Endodermal cell (in vitro differentiated cells): ENCODE measurements at places on chromosomes 5 and 9.

DNA sequence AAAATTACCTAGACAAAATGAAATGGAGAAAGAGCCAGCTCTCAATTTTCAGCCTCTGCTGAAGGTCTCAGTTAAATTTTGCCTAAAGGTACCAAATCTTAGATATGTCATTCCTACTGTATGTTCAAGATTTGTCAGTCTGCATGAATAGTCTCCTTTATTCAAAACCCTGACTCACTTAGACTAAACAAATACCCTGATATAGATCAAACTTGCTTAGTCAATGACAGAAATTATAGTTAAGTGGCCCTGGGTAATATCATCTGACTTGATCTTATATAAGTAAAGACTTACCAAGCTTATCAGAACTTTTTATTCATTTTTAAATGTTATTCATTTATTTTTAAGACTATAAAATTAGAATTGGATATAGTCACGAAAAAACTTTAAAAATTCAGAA, 12.2 kb downstream of the MEGF9 start:
- no peak for DNase-seq

DNA sequence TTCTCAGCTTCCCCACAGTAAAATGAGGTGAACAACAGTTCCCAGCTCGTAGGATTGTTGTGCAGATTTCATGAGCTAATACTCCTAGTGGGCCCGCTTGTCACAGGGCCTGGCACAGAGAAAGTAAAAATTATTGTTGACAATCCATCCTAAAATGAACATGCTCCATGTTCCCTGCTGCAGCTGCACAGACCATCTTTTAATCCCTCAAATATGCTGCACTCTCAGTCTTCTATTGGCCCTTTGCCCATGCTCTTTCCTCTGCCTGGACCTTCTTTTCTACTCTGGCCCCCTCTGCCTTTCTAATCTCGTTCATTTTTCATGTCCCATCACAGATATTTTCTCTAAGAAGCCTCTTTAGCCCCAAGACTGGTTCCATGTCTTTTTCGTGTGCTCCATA, 117.7 kb upstream of the NR3C1 start:
- no peak for DNase-seq

- no peak for DNase-seq
These were observed 37.5 kb downstream of the ZCCHC7 start for GRCh38 chr9:37157726-37158377.

DNA sequence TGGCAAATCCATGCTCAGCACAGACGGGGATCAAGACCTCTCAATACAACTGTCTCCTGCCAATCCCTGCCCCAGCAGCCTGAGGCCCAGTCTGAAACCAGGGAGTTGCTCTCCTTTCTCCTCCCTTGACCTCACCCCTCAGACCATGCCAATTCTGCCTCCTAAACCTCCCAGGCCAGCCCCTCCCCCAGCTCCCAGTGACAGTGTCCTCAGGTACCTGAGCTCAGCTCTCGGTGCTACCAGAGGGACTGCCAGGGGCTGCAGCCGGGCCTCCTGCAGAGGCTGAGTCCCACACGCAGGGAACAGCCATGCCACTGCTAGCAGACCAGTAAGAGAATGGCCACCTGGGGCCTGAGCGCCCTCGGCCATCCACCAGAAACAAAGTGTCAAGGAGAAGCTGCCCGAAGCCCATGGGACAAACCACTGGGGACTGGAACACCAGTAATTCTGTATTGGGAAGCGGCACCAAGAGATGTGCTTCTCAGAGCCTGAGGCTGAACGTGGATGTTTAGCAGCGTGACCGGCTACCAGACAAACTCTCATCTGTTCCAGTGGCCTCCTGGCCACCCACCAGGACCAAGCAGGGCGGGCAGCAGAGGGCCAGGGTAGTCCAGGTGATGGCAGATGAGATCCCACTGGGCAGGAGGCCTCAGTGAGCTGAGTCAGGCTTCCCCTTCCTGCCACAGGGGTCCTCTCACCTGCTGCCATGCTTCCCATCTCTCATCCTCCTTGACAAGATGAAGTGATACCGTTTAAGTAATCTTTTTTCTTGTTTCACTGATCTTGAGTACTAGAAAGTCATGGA, 557 bp upstream of the IL3 start:
- peak; percentile 35 for DNase-seq

GRCh38 chr5:128082551-128083032, 974 bp upstream of the SLC12A2 start:
- DNase-seq = peak; percentile 46

GRCh38 chr9:123438321-123438720, 82.3 kb downstream of the CRB2 start:
- DNase-seq = peak; percentile 58

- peak; percentile 67 for DNase-seq
These were observed at the start of gene PHF19 for GRCh38 chr9:120876842-120877240. PHF19 (minus strand) TSS chr9:120877188; CDS start chr9:120874741, 2,447 bp downstream.

DNA sequence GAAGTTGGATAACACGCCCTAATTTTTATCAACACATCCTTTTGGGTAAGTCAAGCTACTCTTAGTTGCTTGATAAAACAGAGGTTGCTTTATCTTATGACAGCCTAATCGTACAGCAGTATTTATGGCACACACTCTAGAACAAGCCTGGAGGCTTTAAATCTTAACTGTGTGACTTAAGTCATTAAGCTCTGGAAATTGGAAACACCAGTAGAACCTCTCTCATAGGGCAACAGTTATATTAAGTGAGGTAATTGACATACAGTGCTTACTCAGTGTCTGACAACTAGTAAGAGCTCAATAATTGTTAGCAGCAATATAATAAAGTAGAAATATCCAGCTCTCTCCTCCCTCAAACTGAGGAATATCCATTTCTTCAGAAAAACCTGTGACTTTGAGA, 808.9 kb upstream of the WWC1 start:
- no peak for DNase-seq

DNA sequence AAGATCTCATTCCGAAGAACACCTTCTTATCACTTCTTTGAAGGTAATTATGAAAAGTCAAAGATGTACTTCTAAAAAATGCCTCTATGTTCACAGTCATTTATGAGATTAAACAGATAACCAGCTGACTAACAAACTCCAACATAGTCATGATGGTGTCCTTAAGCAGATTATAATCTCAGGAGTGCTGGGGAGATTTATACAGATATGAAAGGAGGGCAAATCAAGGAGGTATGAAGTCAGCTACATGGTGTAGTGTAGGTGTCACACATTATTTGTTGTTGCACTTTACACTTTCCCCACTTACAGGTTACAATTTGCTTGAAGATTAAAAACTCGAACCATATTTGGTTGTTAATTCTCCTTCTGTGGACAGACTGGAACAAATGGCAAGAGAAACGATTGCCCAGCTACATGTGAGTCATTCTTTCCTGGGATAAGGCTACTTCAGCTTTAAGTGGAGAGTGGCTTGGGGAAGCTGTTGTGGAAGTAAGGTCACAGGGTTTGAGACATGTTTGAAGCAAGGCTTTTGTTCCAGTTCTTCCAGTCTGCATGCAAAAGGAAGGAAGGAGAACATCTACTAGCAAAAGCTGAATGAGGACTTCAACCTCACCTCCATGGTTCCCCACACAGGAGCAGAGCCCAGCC, 320.1 kb downstream of the ADGRV1 start:
- no peak for DNase-seq

- no peak for DNase-seq
These were observed 237.9 kb downstream of the NSG2 start for GRCh38 chr5:174283211-174284005.

DNA sequence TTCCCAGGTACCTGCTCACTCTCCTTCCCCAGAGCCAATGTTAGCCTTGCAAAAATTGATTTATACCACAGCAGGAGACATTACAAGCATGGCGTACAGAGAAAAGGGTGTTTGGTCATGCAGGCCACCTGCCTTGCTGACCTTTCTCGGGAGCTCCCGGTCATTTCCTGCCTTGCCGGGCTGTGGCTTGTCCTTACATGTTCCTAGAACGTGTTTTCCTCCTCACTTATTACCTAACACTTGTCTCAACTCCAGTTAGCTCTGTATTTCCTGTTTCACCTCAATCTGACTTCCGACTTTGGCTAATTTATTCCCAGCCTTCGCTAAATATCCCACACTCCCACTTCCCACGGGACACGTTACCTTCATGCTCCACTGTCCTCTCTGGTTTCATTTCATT, 282.5 kb downstream of the ICE1 start:
- DNase-seq = no peak

DNA sequence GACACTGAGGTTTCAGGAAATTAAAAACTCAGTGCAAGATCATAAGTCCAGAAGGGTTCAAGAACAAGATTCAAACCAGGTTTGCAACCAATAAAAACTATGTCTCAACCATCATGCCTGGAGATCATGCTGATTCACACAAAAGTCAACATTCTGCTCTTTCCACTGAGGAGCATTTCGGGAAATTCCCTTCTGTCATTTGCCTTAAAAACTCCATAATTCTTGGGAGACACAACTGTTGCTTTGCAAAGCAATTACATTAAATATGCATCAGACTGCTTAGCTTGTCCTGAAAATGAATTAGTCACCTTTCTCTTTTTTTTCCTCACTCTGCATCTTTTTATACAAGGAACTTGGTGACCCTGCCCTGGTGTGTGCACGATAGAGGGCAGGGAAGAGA, 275.9 kb upstream of the ZNF462 start:
- no peak for DNase-seq

DNA sequence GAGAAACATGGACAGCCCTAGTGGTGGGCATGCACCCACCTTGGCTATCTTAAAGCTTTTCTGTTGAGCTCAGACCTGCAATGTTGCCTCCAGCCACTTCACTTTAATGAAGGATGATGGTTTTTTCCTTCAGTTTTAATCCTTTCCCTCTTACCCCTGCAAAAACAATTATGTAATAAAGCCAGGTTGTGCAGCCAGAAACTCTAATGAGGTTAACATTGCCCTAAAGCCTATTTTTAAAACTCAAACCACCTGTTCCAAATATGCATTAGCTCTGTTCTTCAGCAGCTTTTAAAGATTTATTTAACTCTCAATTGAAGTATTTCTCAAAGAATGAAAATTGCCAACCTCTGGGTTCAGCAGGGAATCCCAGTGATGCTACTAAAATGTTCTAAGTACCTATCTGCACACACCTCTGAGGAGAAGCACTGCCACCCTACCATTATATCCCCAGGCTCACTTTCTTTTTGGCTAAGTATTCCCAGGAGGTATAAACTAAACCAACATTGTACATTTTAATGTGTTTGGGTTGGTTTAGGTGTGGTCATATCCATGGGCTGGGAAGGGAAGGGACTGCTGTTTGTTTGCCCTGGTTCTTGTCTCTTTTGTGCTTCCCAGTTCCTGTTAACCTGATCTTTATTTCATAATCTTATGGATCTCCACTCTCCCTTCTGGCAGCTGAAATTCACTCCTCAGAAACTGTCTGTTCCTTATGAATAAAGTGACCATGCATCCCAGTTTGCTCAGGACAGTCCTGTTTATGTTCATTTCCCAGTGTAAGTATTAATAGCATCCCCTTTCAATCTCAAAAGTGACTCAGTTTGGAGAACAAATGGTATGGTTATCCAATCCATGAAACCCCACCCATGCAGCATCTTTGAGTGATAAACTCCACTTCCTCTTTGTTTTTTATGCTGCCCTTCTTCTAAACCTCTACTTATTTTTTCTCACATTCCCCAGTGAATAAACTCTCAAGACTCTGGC, 251.7 kb downstream of the RAB3C start:
- no peak for DNase-seq

- DNase-seq = peak; percentile 36
These were observed 406.1 kb upstream of the CHD1 start for GRCh38 chr5:99334936-99335335.

GRCh38 chr5:55934115-55934613, 60.6 kb downstream of the IL6ST start:
- DNase-seq = no peak

DNA sequence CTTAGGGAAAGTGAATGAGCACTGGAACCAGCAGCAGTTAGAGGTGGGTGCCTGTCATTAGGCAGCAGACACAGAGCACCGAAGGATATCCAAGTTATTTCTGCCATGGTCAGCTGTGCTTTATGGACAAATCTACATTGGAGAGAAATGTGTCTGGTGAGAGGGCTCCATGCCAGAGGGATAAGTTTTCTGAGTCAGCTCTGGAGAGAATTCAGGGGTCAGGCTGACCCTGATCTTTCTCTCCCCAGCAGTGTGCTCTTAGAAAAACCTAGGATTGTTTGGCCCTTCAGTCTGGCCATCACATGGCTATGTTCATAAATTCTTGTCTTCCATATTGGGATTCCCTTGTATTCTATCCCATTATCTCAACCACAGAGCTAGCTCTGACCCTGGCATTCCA, 8.9 kb upstream of the IL17B start:
- DNase-seq = no peak

DNA sequence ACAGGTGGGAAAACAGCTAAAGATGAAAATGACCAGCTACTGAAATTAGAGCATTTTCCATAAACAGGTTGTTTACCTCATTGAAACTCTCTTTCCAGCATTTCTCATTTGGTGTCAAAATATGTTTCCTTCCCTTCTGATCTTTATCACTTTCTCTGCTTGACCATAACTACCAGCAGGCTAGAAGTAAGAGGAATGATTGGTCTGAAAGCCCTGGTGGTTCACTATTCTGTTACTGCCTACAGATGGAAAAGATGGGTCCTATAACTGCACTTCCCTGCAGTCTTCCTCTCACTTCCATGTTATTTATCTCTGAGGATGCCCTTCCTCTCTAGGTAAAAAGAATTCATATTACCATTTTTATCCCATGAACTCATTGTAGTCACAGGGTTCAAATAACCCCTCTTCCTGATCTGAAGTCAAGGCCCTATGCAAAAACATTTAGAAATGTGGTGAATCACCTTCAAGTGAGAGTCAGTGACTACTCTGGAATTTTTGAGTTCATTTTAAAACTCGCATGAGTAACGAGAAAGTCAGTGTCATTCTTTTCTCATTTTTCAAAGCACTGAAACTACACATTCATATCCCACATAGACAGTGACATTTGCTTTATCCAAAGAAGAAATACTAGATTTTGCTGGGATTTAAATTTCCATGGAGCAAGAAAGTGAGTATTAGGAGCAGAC, 51.7 kb downstream of the ZNF474 start:
- no peak for DNase-seq

- DNase-seq = no peak
These were observed 77.5 kb downstream of the PIP5K1B start for GRCh38 chr9:68782546-68782945.

- DNase-seq = no peak
These were observed 44.6 kb upstream of the LPCAT1 start for GRCh38 chr5:1568201-1568979.

- peak; percentile 97 for DNase-seq
These were observed 423.8 kb downstream of the SPOCK1 start for GRCh38 chr5:137075163-137075970.

GRCh38 chr5:6484899-6485298, 36.2 kb downstream of the UBE2QL1 start:
- DNase-seq = no peak

- peak; percentile 86 for DNase-seq
These were observed 23.4 kb downstream of the MINAR2 start for GRCh38 chr5:129771058-129771838.

GRCh38 chr5:174601946-174602345, 122.4 kb upstream of the MSX2 start:
- DNase-seq = no peak

GRCh38 chr5:83097689-83098231, 20.4 kb downstream of the XRCC4 start:
- no peak for DNase-seq

- no peak for DNase-seq
These were observed 89.2 kb upstream of the PRRC1 start for GRCh38 chr5:127428276-127428675.

GRCh38 chr5:135377751-135378680, 21.0 kb downstream of the MACROH2A1 start:
- no peak for DNase-seq
